ENCODE measurements at places on chromosomes 12 and 14. TPM values are rescaled to one million over a fixed set of nuclear protein-coding genes. Genes with fewer than 3 reads are reported as not detected.

DNA sequence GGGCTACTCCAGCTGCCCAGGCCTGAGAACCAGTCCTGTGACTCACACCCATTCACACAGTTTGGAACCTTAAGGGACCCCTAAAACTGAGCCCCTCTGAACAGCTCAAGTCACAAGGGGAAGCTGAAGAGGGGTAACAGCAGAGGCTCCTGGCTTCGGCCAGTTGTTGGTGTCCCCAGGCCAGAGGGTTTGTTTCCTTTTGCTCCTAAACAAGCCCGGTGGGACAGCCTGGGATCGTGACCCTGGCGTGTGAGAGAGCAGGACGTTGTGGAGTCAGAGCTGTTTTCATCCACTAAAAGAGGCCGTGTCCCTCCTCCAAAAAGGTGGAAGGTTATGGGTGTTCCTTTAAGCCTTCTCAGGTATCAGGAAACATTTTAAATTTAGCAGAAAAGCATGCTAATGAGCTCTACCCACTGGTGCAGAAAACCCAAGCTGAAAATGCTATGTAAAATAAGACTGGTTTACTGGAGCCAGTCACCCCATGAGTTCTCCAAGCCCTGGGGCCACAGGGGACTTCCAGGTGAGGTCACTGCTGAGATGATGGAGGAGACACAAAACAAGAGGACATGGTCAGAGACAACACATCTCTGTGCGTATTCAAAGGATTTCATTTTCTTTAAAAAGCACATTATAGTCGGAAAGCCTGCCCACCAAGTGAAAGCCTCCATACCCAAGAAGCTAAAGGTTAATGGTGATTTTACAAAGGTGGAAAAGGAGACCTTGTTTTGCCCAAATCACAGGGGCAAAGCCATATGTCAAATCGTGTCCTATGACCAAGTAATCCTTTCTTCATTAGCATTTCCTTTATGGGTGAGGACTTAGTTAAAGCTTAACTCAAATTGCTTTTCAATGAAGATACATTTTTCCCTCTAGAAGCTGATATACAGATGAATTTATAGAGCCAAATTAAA lies 14.1 kb downstream of the PRKAB1 start:
- no peak for DNase-seq

GRCh38 chr12:100164153-100164704 lies 21.6 kb upstream of the BLTP3B start:
- DNase-seq = no peak

DNA sequence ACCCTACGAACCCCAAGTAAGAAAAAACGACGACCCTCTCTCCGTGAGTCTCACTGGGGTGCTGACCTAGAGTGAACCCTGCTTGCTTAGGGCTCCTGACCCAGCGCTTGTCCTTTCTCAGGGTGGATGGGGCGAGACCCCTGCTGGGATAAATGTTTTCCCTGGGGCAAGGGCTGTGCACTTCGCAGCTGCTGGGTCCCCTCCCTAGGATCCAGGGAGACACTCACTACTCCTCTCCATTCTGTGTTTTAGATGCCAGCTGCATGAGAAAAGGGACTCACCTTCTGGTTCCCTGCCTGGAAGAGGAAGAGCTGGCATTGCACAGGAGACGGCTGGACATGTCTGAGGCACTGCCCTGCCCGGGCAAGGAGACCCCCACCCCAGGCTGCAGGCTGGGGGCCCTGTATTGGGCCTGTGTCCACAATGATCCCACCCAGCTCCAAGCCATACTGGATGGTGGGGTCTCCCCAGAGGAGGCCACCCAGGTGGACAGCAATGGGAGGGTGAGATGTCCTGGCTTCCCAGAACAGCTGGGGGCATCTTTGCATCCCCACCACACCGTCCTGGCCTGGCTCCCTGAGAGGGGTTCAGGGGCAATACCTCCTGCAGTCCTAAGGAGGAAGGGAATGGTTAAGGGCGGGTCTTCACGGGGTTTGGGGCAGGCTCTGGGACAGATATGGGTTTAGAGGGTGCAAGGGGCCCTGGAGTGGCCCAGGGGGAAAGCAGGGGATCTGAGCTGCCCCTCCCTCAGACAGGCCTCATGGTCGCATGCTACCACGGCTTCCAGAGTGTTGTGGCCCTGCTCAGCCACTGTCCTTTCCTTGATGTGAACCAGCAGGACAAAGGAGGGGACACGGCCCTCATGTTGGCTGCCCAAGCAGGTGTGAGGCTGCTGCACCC lies 663 bp downstream of the ANKRD33 start:
- no peak for DNase-seq

GRCh38 chr14:93778856-93779629 lies 9.2 kb downstream of the PRIMA1 start:
- DNase-seq = no peak

DNA sequence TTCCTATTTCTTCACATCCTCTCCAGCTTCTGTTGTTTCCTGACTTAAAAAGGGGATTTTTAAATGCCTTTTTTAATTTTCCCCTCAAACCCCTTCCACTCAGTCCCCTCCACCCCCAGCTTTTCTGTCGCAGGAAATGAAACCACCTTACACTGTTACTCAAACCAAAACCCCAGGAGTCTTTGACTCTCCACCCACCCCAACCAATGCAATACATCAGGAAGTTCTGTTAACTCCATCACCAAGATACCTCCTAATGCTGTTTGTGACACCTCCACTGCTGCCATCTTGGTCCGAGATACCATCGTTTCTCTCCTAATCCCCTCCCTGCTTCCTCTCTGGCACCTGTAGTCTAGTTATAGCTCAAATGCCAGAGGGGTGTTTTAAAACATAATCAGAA lies 25.4 kb upstream of the CPM start:
- no peak for DNase-seq

- no peak for DNase-seq
Measured at GRCh38 chr12:18811273-18811672, 73.4 kb downstream of the CAPZA3 start.

- DNase-seq = no peak
Measured at GRCh38 chr12:124923905-124924734, 9.7 kb upstream of the UBC start.

DNA sequence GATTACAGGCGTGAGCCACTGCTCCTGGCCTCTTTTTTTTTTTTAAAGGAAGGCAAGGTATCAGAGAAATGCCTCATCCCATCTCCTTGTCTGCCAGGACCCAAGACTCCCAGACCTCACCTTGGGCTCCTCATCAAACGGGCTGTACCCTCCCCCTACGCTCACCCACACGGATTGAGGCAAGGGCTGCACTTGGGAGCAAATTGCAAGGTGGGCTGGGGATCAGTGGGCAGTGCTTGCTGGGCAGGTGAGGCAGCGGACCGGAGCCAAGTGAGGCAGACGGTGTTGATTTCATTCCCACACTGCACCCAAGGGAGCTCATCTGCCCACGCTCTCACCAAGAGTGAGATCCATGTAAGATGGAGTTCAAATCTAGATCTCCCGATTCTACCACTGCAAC lies 41.0 kb upstream of the DICER1 start:
- no peak for DNase-seq

DNA sequence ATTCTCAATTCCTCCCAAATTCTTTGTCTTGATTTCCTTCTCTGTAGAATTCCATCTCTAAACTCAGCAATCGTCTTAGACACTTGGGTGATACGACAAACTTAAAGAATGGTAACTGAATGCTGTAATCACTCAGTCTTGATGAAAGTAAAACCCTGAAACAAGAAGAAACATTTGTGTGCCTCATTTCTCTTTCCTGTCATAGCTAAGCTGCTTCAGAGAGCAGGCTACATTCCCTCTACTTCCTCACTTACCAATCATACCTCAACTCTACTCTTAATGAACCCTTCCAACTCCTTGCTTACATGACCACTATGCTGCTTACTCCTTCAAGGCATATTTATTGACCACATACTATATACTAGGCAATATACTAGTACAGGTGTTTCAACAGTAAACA lies 8.3 kb downstream of the MAP4K5 start:
- no peak for DNase-seq

GRCh38 chr12:106084759-106085158 lies 54.0 kb downstream of the NUAK1 start:
- no peak for DNase-seq

DNA sequence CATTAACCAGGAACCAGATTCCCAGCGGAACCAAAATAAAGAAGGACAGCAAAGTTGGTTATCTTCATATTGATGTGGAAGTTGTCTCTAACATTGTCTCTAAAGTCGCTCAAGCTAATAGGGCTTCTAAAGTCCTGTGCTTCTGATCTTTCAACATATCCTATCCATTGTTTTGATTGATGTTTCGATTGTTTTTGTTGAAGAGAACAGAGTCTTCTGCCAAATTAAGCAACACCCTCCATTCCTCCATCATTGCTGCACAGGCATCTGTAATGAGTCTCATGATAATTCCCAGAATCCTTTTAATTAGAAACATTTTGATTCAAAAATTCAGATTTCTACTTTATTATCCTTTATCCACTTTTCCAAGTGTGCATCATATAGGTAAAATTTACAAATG lies 71.6 kb upstream of the AVPR1A start:
- no peak for DNase-seq

GRCh38 chr12:66697404-66697803 lies 18.5 kb upstream of the GRIP1 start:
- no peak for DNase-seq

DNA sequence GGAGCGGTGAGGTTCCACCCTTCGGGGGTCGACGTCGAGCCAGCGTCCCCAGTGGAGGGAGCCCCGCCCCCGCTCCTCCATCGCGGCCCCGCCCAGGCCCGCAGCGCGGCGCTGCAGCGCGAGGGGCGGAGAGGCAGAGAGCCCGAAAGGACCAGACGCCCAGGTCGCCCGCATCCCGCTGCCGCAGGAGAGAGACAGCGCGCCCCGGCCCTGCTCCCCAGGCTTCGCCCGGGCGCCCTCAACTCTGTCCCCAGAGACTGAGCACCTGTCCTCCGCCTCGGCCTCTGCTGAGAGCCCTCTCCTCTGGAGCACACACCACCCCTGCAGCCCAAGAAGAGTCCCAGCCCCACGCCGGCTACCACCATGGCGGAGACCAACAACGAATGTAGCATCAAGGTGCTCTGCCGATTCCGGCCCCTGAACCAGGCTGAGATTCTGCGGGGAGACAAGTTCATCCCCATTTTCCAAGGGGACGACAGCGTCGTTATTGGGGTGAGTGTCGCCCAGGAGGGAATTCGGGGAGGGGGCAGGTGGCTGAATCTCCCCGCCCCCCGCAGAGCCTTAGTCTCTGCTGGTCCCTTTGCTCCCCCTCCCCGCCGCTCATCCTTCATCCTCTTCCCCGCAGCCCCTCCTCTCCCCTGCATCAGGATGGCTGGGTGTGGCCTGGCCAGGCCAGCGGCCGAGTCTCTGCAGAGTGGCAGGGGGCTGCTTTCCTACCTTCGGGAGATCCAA lies at the start of gene KIF5A:
Gene KIF5A (plus strand): TSS at position 136 of the 732 bp plus-strand sequence. CDS start 228 bp downstream, at position 364.
- no peak for DNase-seq

DNA sequence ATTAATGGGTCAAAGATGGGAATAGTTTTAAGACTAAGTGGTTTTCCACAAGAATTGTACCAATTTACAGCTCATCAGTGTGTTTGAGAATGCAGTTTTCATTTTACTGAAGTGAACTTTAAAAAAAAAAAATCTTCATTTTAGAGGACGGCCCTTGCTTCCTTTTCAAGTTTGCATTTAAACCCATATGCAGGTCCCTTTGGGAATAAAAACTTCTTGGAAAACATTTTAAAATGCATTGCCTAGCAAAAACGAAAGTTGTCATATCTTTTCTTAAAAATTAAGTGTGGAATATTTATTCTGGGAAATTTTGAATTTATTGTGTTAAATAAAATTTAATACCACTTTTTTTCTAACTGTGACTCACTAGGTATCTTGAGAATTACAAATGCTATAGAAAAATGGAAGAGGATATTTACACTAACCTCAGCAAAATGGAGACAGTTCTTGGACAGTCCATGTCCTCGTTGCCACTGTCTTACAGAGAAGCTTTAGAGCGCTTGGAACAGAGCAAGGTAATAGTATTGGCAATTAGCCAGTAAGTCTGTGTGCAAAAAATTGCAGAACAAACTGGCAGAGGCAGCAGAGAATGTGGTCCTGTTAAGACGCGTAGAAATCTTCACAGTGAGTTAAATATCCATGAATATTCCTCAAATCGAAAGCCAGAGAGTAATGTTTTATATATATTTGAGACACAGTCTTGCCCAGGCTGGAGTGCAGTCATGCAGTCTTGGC lies 209.7 kb downstream of the SYNE2 start:
- DNase-seq = no peak

DNA sequence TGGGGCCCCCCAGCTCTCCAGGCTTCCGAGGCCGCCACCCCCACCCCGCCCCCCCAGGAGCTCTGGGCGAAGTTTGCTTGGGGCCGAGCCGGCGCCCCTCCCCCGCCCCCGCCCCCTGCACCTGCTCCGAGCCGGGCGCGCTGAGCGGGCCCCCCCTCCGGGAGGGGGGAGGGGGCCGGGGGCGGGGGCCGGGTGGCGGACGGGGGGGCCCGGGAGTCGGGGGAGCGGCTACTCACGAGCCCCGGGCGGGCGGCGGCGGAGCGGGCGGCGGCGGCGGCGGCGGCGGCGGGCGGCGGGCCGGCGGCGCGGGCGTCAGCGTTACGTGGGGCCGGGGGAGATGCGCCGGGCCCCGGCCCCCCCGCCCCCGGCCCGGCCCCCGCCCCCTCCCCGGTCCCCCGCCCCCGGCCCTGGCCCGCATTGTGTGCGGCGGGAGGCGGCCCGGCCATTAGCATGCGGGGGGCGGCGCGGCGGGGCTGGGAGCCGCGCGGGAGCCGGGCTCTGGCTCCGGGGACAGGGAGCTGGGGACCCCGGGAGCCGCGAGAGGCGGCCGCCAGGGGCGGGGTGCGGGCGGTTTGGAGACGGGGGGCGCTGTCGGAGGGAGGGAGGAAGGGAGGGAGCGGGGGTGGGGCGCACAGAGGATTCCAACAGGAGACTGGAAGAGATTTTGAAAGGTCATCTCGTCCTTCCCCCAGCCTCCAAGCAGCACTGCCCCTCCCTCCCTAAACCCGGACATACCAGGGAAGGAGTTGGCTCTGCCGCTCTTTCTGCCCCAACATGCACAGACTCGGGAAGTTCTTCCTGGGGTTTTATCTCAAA lies at the start of gene ZNF219:
Gene ZNF219 (minus strand): TSS at position 580 of the 816 bp plus-strand sequence. CDS start 5,064 bp downstream, outside the sequence.
- DNase-seq = peak; percentile 39

The CBLN3 gene
- total RNA-seq = 5.0 TPM

The MMP17 gene
- total RNA-seq = 10.8 TPM

The IFT81 gene
- total RNA-seq = 9.8 TPM

The FGF6 gene
- total RNA-seq = not detected

The CAPS2 gene
- total RNA-seq = 2.9 TPM

The LRP1-AS gene
- total RNA-seq = not detected

The PGF gene
- total RNA-seq = 254 TPM

The FAM181A gene
- total RNA-seq = not detected

The OTX2 gene
- total RNA-seq = not detected
